ENCODE measurements at places on chromosomes 6 and 20.

GRCh38 chr6:105177556-105177955, 2.3 kb downstream of the POPDC3 start:
- DNase-seq, result no peak

DNA sequence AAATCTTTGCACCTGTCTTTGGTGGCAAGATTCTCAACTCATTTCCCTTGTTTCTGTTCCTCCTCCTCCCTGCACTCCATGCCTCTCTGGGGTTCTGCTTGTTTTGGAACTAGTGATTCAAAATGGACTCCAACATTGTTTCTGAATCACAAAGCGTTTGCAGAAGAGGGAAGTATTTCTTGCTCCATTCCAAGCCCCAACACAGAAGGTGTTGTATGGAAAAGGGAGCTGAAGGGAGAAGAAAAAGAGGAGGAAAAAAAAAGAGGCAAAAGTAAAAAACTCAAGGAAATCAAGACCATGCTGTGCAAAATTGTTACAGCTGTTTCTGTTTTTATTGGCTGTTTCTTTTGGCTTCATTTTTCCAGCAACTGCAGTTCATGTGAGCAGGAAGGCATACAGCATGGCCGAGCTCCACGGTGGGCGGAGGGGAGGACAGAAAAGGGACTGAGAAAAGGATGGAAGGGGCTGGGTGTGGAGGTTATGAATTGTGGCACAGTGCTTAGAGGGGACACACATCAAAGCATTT, 66.9 kb upstream of the PRL start:
- DNase-seq, result no peak

- no peak for DNase-seq
Observed at GRCh38 chr20:52268184-52268749, 76.7 kb upstream of the ZFP64 start.

- no peak for DNase-seq
Observed at GRCh38 chr20:51826372-51826771, 24.1 kb upstream of the SALL4 start.

DNA sequence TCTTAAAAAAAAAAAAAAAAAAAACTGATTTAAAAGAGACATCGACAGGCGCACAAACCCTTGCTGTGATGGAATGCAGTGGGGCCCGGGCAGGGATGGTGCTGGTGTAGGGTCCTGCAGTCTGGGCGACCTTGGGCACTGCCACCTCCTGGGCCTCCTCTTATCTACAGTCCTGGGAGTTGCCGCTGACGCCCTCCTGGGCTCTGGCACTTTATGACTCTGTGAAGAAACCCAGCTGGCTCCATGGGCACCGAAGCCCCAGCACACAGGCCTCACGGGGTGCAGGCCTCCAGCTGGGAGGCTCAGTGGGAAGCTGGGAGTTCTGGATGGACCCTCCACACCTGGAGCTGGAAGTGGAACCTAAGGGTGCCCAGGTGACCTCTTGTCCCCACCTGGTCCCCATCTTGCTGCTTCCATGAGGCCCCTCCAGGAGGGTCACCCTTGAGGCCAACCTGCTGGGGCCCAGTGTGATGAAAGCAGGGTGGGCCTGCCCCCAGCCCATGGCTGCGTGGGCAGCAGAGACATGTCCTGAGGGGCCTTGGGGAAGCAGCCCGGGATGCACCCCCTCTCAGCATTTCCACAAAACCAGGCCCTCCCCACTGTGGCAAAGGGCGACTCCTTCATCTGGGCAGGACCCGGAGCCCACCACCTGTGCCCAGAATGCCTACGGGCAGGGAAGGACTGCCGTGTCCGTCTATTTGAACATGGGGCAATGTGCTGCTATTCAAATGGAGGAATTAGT, 104.9 kb downstream of the ASXL1 start:
- DNase-seq, result no peak

- DNase-seq, result no peak
Observed at GRCh38 chr20:51497542-51498467, 44.7 kb downstream of the NFATC2 start.

GRCh38 chr20:49948809-49949507, 12.8 kb downstream of the RNF114 start:
- peak; percentile 80 for DNase-seq

GRCh38 chr6:96963403-96963802, 38.9 kb downstream of the KLHL32 start:
- no peak for DNase-seq

DNA sequence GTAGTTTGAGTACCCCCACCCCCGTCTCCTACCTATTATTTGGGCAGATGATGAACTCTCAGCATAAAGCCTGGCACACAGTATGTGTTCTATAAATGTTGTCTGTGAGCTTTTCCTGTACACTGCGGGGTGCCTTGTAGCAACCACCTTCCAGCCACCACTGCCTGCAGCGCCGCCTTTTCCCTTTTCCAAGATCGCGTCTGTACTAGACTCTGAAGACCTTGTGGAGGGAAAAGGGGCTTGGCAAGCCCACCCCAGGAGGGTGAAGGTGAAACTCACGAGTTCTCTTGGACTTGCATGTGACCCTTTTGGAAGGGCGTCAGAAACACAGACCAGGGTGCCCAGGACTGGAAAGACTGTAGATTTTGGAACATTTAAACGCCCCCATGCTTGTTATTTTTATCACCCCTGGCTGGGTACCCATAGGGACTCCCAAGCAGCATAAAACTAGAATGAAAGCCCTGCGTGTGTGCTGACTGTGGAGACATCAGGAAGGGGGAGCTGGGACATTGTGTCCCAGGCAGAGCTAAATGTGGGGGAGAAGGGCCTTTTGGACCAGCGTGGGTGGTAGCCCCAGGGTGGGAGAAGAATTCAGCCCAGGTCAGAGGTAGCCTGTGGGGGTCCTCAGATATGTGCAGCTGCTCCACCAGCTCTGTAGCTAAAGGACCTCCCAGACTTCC, 8.3 kb downstream of the BAK1 start:
- DNase-seq, result no peak

DNA sequence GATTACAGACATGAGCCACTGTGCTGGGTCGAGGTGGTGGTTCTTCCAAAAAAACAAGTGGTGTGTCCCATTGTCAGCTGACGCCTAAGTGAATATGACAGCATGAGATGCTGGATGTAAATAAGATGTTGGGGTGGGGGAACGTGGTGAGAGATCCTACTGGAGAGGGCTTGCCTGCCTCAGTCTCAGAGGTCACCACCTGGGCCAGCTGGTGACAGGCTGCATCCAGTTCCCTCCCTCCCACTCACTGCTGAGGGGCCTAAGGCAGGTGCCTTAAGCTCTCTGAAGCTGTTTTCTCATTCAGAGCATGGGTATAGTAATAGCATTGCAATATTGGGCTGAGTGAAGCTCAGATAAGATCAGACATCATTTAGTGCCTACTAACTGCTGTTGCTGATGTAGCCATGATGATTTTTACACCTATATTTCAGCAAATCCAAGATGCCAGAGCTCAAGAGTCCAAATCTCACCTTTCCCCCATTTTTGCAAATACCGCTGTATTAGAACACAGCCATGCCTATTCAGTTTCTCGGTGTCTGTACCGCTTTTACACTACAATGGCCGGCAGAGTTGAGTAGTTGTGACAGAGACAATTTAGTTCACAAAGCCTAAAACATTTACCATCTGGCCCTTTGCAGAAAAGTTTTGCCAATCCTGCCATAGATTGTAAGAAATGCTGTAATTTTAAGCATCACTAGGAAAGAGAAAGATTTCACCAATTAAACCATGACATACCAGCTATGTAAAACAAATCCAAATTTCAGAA, 171.3 kb downstream of the ANKRD60 start:
- DNase-seq, result no peak

- no peak for DNase-seq
Observed at GRCh38 chr20:1033751-1034414, 31.8 kb upstream of the RSPO4 start.

- DNase-seq, result no peak
Observed at GRCh38 chr20:59221707-59222252, 58.2 kb downstream of the ZNF831 start.

DNA sequence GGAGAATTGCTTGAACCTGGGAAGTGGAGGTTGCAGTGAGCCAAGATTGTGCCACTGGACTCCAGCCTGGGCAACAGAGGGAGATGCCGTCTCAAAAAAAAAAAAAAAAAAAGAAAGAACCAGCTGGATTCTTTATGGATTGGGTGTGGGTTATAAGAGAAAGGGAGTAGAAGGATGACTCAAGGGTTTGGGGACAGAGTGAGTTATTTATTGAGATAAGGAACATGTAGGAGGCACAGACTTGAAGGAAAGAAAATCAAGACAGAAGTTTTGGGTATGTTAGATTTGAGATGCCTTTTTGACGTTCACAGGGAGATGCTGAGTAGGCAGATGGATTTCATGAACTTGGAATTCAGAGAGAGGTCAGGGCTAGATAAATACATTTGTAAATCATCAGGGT, 47.6 kb downstream of the KIZ start:
- no peak for DNase-seq

- DNase-seq, result peak; percentile 68
Observed at GRCh38 chr20:40962733-40963504, 65.7 kb upstream of the TOP1 start.

DNA sequence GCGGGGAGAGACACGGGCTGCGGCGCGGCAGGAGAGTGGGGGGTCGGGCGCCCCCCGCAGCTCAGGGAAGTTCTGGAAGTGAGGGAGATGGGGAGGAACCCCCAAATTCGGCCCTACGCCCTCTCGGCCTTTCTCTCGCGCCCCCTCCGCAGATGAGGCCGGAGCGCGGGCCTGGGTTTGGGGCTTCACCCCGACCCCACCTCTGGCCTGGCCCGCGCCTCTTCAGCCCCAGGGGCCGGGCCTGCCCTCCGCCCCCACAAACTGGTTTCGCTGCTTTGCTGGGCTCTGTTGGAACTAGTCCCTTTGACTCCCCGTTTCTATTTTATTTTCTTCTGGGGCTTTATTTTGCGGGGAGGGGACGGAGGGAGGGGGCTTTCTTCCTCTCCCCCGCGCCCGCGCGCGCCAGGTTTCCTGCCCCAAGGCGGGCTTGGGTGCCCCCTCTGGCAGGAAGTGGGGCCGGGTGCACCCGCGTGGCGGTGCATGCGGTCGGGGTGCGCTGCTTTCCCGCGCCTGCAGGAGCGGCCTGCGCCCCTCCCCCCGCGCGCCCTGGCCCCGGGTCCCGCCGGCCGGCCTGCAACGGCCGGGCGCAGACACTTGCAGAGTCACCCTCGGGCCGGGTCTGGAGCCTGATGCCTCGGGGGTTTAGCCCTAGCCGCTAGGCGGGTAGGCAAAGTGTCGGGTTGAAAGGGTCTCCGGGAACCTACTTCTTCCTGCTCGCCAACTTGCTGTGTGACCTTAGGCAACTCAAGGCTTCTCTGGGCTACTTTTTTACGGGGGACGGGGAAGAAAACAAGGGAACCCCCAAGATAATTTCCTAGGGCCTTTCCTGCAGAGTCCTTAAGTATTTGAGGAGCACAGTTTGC, 1.3 kb downstream of the HMGA1 start:
- DNase-seq, result peak; percentile 23

Measured in T1000 (cell line).